ENCODE measurements at places on chromosomes 16 and 17. TPM values are rescaled to one million over a fixed set of nuclear protein-coding genes. Genes with fewer than 3 reads are reported as not detected.

The ODAD4 gene
- 0.19 TPM for polyA plus RNA-seq

The HS3ST3A1 gene
- polyA plus RNA-seq, result not detected

The SSTR5 gene
- 0.52 TPM for polyA plus RNA-seq

The KRT16 gene
- polyA plus RNA-seq, result not detected

The HOXB4 gene
- 4.6 TPM for polyA plus RNA-seq

The NPIPA3 gene
- 2.2 TPM for polyA plus RNA-seq

The SNAI3 gene
- polyA plus RNA-seq, result 0.30 TPM

The KRTAP2-3 gene
- not detected for polyA plus RNA-seq

The ZNF287 gene
- 3.6 TPM for polyA plus RNA-seq

The TSNAXIP1 gene
- polyA plus RNA-seq, result 1.0 TPM

The CETP gene
- 2.2 TPM for polyA plus RNA-seq

The CDYL2 gene
- polyA plus RNA-seq, result 4.6 TPM

The CRYBA1 gene
- polyA plus RNA-seq, result not detected

The KRT40 gene
- polyA plus RNA-seq, result not detected

The RAP1GAP2 gene
- 2.3 TPM for polyA plus RNA-seq

The GRAP gene
- 40.7 TPM for polyA plus RNA-seq

The CMIP gene
- polyA plus RNA-seq, result 23.6 TPM

The NPIPA8 gene
- polyA plus RNA-seq, result 18.5 TPM

The SEPTIN12 gene
- not detected for polyA plus RNA-seq

The CEP295NL gene
- polyA plus RNA-seq, result 0.13 TPM

The TRIM37 gene
- 17.0 TPM for polyA plus RNA-seq

The SPIRE2 gene
- 1.5 TPM for polyA plus RNA-seq

The KRT222 gene
- not detected for polyA plus RNA-seq

The KRT33A gene
- polyA plus RNA-seq, result not detected

The MMP25 gene
- 0.08 TPM for polyA plus RNA-seq

The ORC6 gene
- 15.9 TPM for polyA plus RNA-seq

The STX1B gene
- polyA plus RNA-seq, result 0.21 TPM

The MT4 gene
- not detected for polyA plus RNA-seq

The ADAD2 gene
- 0.10 TPM for polyA plus RNA-seq

The TNS4 gene
- not detected for polyA plus RNA-seq

The GPRC5C gene
- polyA plus RNA-seq, result not detected

The SCNN1B gene
- 0.03 TPM for polyA plus RNA-seq

The ETV4 gene
- polyA plus RNA-seq, result 5.5 TPM

The JMJD6 gene
- polyA plus RNA-seq, result 18.4 TPM

The TP53TG3C gene
- polyA plus RNA-seq, result not detected

The CTRL gene
- 1.1 TPM for polyA plus RNA-seq

The KRTAP4-3 gene
- polyA plus RNA-seq, result not detected

The PNMT gene
- polyA plus RNA-seq, result 0.11 TPM

The C17orf113 gene
- polyA plus RNA-seq, result 0.30 TPM

The CLDN9 gene
- polyA plus RNA-seq, result not detected

The SOX15 gene
- 0.19 TPM for polyA plus RNA-seq

The SRL gene
- polyA plus RNA-seq, result 0.27 TPM

The CD300H gene
- not detected for polyA plus RNA-seq

The CDH11 gene
- 32.7 TPM for polyA plus RNA-seq

The FOXL1 gene
- 2.8 TPM for polyA plus RNA-seq

The TSPAN10 gene
- 1.1 TPM for polyA plus RNA-seq

The CDRT15 gene
- not detected for polyA plus RNA-seq

The MYH2 gene
- not detected for polyA plus RNA-seq

The COG7 gene
- 52.4 TPM for polyA plus RNA-seq

Measured in endothelial cell of umbilical vein (primary cell).